CD8-positive, alpha-beta memory T cell (primary cell): ENCODE measurements at places on chromosomes 3 and 15. TPM values are rescaled to one million over a fixed set of nuclear protein-coding genes. Genes with fewer than 3 reads are reported as not detected.

- DNase-seq: no peak
Observed at GRCh38 chr3:133996251-133996661, 33.5 kb downstream of the SLCO2A1 start.

DNA sequence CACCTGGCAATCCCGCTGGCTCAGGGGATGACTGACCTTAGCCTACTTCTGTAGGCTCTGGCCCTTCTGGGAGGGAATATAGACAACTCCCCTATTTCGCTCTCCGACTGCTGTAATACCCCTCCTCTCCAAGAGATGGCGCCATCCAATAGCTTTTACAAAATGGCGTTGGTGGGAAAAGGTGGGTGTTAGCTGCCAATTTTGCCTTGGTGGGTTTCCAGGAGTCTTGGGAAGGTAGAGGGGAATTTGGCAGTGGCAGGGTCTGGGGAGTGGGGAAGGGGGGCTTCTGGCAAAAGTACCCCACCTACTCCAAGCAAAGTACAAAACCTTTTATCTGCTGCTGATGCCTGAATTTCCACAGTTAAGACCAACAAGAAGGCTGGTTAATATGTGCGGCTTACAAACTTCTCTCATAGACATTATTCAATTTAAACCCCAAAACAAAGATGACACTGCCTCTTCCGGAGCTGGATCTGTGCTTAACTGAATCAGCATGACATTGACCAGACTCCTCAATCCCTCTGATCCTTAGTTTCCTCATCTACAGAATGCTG, 62.1 kb downstream of the RASGRF1 start:
- no peak for DNase-seq

- no peak for DNase-seq
Observed at GRCh38 chr15:71124937-71125790, 9.9 kb downstream of the THSD4 start.

- no peak for DNase-seq
Observed at GRCh38 chr3:172057059-172057458, 17.7 kb downstream of the FNDC3B start.

DNA sequence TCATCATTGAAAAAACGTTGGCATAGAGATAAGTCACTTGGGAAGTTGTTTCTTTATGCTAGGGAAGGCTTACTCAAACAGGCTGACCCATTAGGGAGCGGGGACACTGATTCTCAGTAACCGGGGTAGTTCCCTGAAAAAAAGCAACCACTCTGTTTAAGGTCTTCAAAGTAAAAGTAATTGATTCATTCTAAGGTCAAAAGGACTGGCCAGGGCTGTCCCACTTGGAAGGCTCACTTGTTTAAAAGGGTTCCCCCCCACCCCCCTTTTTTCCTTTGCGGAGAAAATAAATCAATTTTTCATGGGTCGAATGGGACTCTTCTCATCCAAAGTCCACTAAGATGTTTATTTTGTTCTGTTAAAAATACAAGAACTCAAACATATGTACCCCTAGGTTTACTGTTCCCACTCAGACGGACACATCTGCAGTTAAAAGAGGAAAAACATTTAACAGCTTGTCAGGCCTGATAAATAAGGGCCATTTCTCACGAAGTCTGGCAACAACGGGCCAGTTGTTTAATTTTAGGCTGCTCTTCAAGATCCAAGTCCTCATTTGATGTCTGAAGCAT, 53.0 kb downstream of the ARHGEF3 start:
- no peak for DNase-seq

DNA sequence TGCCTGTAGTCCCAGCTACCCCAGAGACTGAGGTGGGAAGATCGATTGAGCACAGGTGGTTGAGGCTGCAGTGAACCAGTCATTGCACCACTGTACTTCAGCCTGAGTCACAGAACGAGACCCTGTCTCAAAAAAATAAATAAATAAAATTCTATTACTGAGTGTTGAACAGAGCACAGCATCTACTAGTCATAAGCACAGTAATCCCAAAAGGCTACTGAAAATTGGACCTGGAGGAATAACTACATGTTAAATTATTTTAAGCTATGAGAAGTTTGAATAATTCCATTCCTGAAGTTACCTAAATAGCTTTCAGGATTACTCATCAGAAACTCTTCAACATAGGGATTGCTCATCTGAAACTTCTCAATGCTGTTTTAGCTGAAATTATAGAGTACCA, 43.4 kb downstream of the ARMC8 start:
- DNase-seq: no peak

GRCh38 chr3:197022405-197023231, 7.0 kb downstream of the MELTF start:
- DNase-seq: peak; percentile 20

GRCh38 chr3:13102386-13103345, 29.4 kb upstream of the IQSEC1 start:
- peak; percentile 29 for DNase-seq

DNA sequence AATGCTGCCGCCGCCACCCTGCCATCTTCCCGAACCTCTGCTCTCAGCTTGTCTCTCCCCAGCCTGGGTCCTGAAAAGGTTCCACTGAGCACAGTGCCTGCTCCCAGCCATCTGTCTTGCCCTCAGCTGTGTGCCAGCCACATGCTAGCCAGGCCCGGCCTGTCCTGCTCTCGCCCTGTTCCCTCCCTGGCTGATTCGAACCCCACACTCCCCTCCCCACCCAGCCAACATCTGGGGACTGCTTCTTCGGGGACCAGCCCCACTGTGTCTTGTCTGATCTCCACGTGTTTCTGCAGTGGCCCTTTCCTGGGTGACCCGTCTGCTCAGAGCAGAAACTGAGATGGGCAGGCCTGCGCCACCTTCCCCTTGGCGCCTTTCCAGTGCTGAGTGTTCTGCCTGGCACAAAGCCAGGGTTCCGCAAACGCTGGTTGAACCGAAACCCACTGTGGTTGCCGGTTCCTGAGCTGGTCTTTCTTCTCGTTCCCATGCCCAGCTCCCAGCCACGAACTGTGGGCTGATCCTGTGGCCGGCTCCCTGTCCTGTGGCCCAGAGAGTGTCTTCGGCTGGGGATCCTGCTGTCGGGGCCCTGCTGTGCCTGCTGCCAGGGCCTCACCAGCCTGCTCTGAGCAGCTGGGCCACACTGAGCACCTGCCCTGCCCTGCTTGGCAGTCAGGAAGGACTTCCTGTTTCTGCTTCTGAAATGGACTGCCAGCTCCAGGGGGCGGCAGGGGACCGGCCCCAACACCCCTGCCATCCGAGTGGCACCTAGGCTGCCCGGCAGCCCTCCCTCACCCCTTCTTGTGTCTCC, 62.7 kb upstream of the KLF13 start:
- DNase-seq: peak; percentile 55

DNA sequence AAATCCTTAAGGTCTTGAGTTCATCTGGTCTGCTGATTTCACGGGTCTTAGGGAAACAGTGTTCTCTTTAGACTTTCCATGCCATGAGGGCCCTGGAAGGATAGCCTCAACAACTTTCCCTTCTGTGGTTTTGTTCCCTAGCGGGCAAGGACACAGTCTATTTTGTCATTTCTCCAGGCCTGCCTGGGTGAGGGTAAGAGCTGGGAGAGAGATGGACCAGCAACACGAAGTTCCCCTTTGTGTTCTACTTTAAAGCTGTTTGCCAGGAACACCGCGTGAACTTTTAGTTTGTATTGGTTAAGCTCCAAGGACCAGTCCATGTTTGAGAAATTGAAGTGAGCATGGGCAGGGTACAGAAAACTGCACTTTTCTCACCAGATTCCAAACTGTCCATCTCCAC, 20.9 kb downstream of the ST3GAL6 start:
- DNase-seq: no peak

DNA sequence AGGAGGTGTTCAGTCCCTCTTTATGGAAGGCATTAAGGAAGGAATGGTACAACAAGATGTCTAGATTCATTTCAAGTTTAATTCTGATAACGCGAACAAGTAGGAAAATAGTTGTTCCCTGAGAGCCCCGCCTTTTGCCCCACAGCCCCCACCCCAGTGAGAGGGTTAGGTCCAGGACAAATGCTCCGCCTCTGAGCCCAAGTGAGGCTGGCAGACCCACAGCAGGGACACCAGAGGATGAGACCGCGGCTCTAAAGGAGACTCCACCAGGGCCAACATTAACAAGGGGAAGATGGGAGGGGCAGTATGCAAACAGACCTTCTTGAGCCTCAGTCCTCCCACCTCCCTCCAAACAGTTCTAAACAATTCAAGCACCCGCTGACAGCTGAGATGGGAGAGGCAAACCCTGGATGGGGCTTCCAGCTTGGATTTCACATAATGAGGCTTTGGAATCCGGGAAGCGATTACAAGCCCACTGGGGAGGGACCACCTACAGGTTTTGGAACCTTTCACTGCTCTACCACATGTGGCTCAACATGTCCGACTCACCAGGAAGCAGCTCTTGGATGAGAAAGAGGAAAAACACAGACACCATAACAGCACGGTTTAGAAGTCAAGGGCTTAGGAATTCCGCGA, 42.9 kb upstream of the IREB2 start:
- DNase-seq: no peak

DNA sequence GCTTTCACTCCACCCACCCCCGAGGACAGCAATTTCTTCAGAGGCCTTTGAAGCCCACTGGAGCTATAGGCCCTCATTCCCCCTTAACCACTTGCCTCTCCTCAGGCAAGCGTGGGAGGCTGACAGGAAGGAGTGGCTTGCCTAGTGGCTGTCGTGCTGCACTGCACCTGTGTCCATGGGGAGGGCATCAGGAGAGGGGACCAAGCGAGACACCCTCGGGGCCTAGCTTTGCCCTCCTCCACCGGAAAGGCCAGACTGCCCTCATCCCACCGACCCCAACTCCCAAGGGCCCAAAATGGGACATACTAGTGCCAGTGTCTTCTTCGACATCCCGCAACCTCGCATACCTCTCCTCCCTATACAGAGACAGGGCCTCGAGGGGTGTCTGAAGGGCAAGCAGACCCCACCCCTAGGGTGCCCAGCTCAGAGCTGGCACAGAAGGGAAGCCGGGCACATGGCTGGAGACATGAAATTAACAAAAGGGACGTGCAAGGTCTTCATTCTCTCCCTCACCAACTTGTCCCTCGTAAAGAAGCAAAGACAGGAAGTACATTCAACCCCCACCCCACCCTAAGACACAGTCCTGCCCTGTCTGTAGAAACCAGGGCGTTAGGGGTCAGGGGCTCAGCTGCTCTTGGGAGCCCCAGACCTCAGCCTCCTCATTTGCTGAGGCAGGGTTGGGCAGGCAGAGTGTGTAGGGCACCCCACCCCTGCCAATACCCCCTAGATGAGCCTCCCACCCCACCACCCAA, 24.3 kb downstream of the VIPR1 start:
- DNase-seq: peak; percentile 10

- no peak for DNase-seq
Observed at GRCh38 chr3:30964612-30965011, 70.2 kb upstream of the GADL1 start.

Gene GHRL
- total RNA-seq: 0.69 TPM

DNA sequence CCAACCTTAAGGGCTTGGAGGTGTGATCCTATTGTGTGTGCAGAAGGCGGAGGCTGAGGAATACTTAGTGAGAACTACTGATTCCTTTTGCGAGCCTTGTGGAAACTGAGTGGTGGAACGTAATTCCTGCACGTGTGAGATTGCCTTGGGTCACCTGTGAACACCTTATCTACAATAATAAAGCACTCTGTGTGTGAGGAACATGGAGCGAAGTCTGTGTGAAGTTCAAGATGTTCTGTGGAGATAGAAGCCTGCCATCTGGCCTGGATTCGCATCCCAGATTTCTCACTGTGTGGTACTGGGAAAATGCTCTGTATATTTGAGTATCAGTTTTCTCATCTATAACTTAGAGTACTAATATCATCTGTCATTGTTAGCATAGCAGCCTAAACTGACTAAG, 179.5 kb upstream of the PDZRN3 start:
- no peak for DNase-seq

Gene EPHB3
- total RNA-seq: 0.04 TPM

Gene PRSS50
- not detected for total RNA-seq

- no peak for DNase-seq
Observed at GRCh38 chr3:94185753-94186152, 122.9 kb downstream of the NSUN3 start.

DNA sequence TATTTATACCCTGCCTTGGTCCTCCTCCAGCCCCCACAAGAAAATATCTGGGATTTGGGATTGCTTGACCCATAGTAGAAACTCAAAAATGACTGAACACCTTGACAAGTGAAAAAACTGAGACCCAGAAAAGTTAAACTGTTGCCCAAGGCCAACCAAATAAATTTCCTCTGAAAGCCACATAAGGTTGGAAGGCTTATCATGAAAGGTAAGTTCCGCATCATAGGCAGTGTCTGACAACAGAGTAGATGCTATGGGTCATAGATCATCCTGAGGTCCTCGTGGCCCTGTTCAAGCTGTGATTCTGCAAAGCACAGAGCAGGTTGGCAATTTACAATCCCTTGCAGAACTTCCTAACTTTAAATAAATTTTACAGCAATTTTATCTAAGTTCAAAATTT, 140.8 kb upstream of the TSC22D2 start:
- no peak for DNase-seq

Gene MESP1
- 5.3 TPM for total RNA-seq

Gene GPR160
- total RNA-seq: 2.9 TPM

DNA sequence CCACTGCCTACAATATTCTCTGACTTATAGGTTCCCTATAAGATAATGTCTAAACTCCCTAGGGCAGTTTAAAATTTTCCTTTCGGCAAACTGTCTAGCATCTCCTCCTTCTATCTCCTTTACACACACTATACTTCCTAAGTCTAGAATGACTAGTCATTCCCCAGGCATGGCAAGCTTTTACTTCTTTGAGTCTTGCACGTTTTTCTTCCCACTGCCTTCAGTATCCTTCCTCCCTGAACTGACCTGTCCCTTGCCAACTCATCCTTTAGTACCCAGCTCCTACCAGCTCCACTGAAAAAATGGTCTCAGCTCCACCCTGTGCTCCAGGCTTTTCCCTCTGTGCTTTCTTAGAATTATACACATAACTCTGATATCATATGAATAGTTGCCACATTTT, 93.8 kb upstream of the KBTBD8 start:
- DNase-seq: no peak

Gene CHRM5
- not detected for total RNA-seq

Gene ARHGAP11A
- total RNA-seq: 88.4 TPM

DNA sequence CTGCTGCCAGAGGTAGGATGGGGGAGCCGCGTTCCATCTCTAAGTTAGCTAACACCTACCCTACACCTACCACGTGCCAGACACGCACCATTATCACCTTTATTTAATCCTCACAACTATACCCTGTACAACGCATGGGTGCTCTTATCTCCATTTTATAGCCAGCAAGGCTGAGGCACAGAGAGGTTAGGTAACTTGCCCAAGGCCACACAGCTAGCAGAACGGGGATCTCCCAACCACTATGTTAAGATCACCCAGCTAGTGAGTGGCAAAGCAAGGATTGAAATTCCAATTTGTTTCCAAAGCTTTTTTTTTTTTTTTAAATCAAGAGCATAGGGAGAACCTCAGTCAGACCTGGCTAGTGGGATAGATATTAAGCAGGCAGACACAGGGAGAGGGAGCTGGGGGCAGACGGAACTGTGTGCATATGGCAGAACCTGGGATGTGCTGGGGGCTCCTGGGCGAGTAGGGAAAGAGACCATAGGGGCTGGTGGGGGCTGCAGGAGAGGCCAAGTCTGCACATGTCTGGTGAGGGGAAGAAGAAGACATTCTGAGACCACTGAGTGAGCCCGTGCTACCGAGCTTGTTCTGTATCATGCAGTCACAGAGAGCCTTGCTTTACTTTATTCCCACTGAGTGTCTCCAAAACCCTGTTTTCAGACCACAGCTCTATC, 196.3 kb upstream of the TPM1 start:
- DNase-seq: no peak

GRCh38 chr3:195911041-195911945, 2.9 kb upstream of the TNK2 start:
- DNase-seq: no peak

Gene EIF4A2
- total RNA-seq: 564 TPM

- no peak for DNase-seq
Observed at GRCh38 chr3:132283440-132283839, 33.8 kb upstream of the ACP3 start.

- DNase-seq: no peak
Observed at GRCh38 chr15:59879506-59880265, 124.4 kb upstream of the FOXB1 start.
